ENCODE measurements at places on chromosomes 12 and 14. TPM values are rescaled to one million over a fixed set of nuclear protein-coding genes. Genes with fewer than 3 reads are reported as not detected.

The ACSM4 gene
- not detected for polyA plus RNA-seq

GRCh38 chr12:107145397-107145796 is 52.0 kb upstream of the CRY1 start:
- no peak overlapping the region for H3K27ac ChIP-seq
- no peak for DNase-seq
- H3K4me1 ChIP-seq = no peaks in the 10 kb centered on the region
- H3K27me3 ChIP-seq = no peaks in the 10 kb centered on the region
- no peaks in the 10 kb centered on the region for H3K36me3 ChIP-seq

The KLRC3 gene
- polyA plus RNA-seq = not detected

- DNase-seq = no peak
- H3K27ac ChIP-seq = no peak overlapping the region
- H3K27me3 ChIP-seq = no peaks in the 10 kb centered on the region
- no peaks in the 10 kb centered on the region for H3K36me3 ChIP-seq
- no peaks in the 10 kb centered on the region for H3K4me1 ChIP-seq
- H3K4me3 ChIP-seq = no peak overlapping the region
Observed at GRCh38 chr12:101165319-101165718, 44.7 kb downstream of the SLC5A8 start.

GRCh38 chr12:64618953-64619590 is 8.8 kb downstream of the RASSF3 start:
- H3K27me3 ChIP-seq = no peaks in the 10 kb centered on the region
- H3K36me3 ChIP-seq = no peaks in the 10 kb centered on the region
- DNase-seq = no peak
- H3K27ac ChIP-seq = no peak overlapping the region
- no peaks in the 10 kb centered on the region for H3K4me1 ChIP-seq

DNA sequence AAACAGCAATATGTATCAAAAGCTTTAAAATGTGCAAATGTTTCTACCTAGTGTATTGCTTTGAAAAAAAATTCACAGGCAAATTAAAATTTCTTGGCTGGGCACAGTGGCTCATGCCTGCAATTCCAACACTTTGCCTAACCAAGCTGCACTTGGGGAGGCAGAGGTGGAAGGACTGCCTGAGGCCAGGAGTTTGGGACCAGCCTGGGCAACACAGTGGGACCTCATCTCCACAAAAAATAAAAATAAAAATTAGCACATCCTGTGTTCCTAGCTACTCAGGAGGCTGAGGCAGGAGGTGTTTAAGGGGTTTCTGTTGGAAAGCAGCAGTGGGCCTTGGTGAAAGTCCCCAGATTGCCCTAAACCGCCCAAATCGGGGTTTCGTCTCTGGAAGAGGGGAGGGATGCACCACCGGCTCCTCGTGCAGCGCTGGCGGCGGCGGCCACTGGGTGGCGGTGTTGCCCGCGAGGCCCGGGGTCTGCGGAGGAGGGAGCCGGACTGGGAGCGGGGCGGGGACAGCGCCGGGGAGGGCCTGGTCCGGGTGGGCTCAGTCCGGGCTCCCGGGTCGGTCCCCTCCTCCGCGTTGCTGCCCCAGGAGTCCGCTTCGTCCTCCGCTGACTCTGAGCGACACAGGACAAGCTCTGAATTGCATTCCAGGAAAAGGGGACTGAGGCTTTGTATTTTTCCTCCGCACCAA is 265.6 kb downstream of the AACS start:
- H3K4me3 ChIP-seq = peak overlapping the region; percentile 45
- no peaks in the 10 kb centered on the region for H3K4me1 ChIP-seq
- no peaks in the 10 kb centered on the region for H3K27me3 ChIP-seq

The GPD1 gene
- 2.5 TPM for polyA plus RNA-seq

GRCh38 chr12:94941440-94941862 is 62.0 kb downstream of the NDUFA12 start:
- no peak overlapping the region for H3K4me3 ChIP-seq
- H3K27ac ChIP-seq = no peak overlapping the region
- H3K4me1 ChIP-seq = peaks cover 3% of the 10 kb centered on the region

DNA sequence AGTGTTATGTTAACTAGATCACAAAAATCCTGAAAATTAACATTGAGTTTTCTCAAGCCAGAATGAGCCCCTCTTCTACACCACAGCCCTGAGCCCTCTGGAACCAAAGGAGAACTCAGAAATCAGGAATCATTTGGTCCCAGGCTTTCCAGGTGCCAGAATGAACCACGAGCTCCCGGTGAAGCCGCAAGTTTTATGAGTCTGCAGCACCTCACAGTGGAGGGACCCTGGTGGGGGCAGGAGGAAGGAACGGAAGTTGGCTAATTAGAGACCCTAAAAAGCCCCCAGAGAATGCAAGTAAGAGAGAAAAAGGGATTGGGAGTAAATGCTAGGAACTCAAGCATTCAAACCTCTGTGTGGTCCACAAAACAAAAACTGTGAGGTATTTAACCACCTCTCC is 52.9 kb upstream of the BCL2L14 start:
- no peak overlapping the region for H3K27ac ChIP-seq
- no peaks in the 10 kb centered on the region for H3K36me3 ChIP-seq
- no peaks in the 10 kb centered on the region for H3K27me3 ChIP-seq
- DNase-seq = peak; percentile 20

GRCh38 chr12:30993766-30994165 is 67.2 kb downstream of the TSPAN11 start:
- DNase-seq = no peak
- no peak overlapping the region for H3K4me3 ChIP-seq
- no peak overlapping the region for H3K27ac ChIP-seq
- H3K4me1 ChIP-seq = no peaks in the 10 kb centered on the region

GRCh38 chr12:130954544-130954831 is 781 bp downstream of the ADGRD1 start:
- peak overlapping the region; percentile 50 for H3K4me3 ChIP-seq
- H3K4me1 ChIP-seq = peaks cover 39% of the 10 kb centered on the region
- no peaks in the 10 kb centered on the region for H3K27me3 ChIP-seq

GRCh38 chr12:83326666-83327065 is 640.0 kb downstream of the TMTC2 start:
- no peak overlapping the region for H3K4me3 ChIP-seq
- no peak overlapping the region for H3K27ac ChIP-seq
- H3K36me3 ChIP-seq = no peaks in the 10 kb centered on the region
- DNase-seq = no peak
- peaks cover 4% of the 10 kb centered on the region for H3K4me1 ChIP-seq

DNA sequence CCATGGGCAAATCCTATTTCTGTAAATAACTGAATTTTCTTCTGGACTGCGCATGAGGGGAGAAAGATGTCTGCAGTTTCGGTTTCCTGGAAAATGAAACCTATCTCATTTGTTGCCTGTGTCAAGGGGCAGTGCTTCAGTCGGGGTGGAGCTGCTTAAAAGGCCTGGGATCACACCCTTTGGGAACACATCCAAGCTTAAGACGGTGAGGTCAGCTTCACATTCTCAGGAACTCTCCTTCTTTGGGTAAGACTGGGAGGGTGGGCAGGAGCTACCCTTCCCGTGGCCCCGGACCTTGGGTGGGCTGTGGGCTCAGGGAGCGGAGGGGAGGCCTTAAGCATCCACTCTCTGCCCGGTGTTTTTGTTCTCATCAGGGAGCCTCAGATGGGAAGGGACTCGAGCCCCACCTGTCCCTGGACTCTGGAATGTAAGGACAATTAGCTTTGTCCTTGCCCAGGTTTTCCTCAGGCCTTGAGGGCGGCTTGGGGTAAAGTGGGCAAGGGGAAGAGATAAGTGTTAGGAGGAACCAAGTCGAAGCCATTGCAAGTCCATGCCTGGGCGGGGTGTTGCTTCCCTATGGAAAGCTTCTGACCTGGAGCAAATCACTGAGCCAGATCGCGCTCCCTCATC is at the start of gene IFI27:
Gene IFI27, plus strand, starts transcription at position 185 of the 630 bp plus-strand sequence.
- H3K27me3 ChIP-seq = no peaks in the 10 kb centered on the region
- H3K4me1 ChIP-seq = no peaks in the 10 kb centered on the region
- no peak within 1 kb of the TSS for H3K27ac ChIP-seq
- no peaks in the 10 kb centered on the region for H3K36me3 ChIP-seq

The CCDC38 gene
- polyA plus RNA-seq = not detected

- H3K27me3 ChIP-seq = no peaks in the 10 kb centered on the region
- peaks cover 20% of the 10 kb centered on the region for H3K4me1 ChIP-seq
- DNase-seq = peak; percentile 58
- no peak overlapping the region for H3K27ac ChIP-seq
- H3K4me3 ChIP-seq = no peak overlapping the region
Observed at GRCh38 chr12:26845057-26845666, 12.2 kb upstream of the ITPR2 start.

GRCh38 chr12:113262710-113263109 is 41.4 kb downstream of the TPCN1 start:
- H3K36me3 ChIP-seq = no peaks in the 10 kb centered on the region
- H3K27me3 ChIP-seq = no peaks in the 10 kb centered on the region
- no peaks in the 10 kb centered on the region for H3K4me1 ChIP-seq

- H3K4me1 ChIP-seq = no peaks in the 10 kb centered on the region
- no peak overlapping the region for H3K27ac ChIP-seq
- H3K27me3 ChIP-seq = no peaks in the 10 kb centered on the region
- peaks cover 3% of the 10 kb centered on the region for H3K36me3 ChIP-seq
- H3K4me3 ChIP-seq = no peak overlapping the region
- DNase-seq = no peak
Observed at GRCh38 chr12:55899082-55899481, 28.6 kb downstream of the PYM1 start.

The MSRB3 gene
- polyA plus RNA-seq = 72.4 TPM

DNA sequence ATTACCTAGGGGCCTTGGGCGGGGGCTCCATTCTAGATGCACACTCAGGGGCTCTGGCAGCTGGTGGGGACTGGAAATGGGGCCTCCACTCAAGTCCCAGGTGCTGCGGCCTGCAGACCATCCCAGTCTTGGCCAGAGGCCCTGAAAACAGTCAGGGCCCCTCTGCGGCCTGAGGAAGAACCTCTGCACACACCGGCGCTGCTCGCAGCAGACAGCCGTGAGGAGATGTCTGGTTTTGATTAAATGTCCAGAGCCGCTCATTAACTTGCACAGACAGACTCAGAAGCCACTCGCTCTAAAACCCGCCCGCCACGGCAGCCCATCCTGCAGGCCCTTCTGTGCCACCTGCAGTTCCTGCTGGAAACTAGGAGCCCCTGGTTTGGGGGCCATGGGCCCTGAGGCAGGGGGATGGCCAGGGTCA is 36.4 kb upstream of the NCOR2 start:
- DNase-seq = no peak
- H3K4me1 ChIP-seq = peaks cover 3% of the 10 kb centered on the region
- no peak overlapping the region for H3K27ac ChIP-seq

GRCh38 chr12:94282675-94283074 is 134.3 kb downstream of the PLXNC1 start:
- no peak overlapping the region for H3K4me3 ChIP-seq
- no peaks in the 10 kb centered on the region for H3K36me3 ChIP-seq
- peaks cover 11% of the 10 kb centered on the region for H3K4me1 ChIP-seq
- H3K27ac ChIP-seq = no peak overlapping the region

The PPP1R36 gene
- 0.19 TPM for polyA plus RNA-seq

DNA sequence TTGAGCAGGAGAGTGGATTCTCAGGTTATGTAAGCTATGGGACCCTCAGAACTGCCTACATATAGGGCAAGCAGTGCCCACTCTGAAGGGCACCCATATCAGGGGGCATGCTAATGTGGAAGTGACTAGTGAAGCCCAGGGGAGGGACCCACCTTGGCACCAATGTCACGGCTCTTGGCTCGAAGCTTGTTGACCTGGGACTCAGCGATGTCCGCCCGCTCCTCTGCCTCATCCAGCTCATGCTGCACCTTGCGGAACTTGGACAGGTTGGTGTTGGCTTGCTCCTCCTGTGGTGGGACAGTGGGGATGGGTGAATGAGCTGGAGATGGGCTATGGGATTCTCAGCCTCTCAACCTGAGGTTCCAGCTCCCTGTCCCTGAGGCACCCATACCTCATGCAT is 5.4 kb downstream of the CMTM5 start:
- H3K36me3 ChIP-seq = peaks cover 68% of the 10 kb centered on the region
- H3K27me3 ChIP-seq = no peaks in the 10 kb centered on the region
- H3K4me3 ChIP-seq = no peak overlapping the region
- peak overlapping the region; percentile 86 for H3K27ac ChIP-seq
- H3K4me1 ChIP-seq = no peaks in the 10 kb centered on the region

GRCh38 chr14:99262977-99263448 is 9.0 kb downstream of the BCL11B start:
- no peaks in the 10 kb centered on the region for H3K36me3 ChIP-seq
- H3K27ac ChIP-seq = no peak overlapping the region
- no peak for DNase-seq
- H3K4me1 ChIP-seq = peaks cover 4% of the 10 kb centered on the region

- H3K27ac ChIP-seq = no peak overlapping the region
- H3K36me3 ChIP-seq = no peaks in the 10 kb centered on the region
- H3K4me1 ChIP-seq = peaks cover 10% of the 10 kb centered on the region
- DNase-seq = no peak
- no peak overlapping the region for H3K4me3 ChIP-seq
Observed at GRCh38 chr12:41683023-41683422, 461.7 kb downstream of the GXYLT1 start.

The SIRT4 gene
- polyA plus RNA-seq = 6.7 TPM

The PLA2G1B gene
- not detected for polyA plus RNA-seq

DNA sequence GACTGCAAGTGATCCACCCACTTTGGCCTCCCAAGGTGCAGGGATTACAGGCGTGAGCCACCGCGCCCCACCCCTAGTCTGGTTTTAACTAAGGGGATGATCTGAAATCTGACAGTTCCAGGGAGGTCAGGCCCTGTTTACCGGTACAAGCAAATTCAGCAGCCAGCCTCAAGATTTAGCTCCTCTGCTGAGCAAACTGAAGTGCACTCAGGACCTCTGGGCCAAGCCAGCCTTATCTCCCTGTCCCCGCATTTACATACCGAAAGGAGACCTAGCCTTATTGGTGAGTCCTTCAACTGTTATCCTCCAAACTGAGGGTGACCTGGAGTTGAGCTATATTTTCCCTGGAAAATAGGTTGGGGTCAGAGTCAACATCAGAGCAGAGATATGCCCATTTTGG is 835 bp upstream of the ABHD4 start:
- H3K27me3 ChIP-seq = no peaks in the 10 kb centered on the region
- H3K4me1 ChIP-seq = peaks cover 8% of the 10 kb centered on the region
- no peak overlapping the region for H3K4me3 ChIP-seq

The TTC9 gene
- polyA plus RNA-seq = 1.1 TPM

The EIF2S3B gene
- polyA plus RNA-seq = 0.16 TPM

The NTS gene
- polyA plus RNA-seq = 2.1 TPM

Measured in cardiac muscle cell (in vitro differentiated cells and primary cell).